ENCODE measurements at places on chromosomes 16 and 17.
A peak's percentile ranks its signal among the peaks of the same experiment; 100 is the strongest.

DNA sequence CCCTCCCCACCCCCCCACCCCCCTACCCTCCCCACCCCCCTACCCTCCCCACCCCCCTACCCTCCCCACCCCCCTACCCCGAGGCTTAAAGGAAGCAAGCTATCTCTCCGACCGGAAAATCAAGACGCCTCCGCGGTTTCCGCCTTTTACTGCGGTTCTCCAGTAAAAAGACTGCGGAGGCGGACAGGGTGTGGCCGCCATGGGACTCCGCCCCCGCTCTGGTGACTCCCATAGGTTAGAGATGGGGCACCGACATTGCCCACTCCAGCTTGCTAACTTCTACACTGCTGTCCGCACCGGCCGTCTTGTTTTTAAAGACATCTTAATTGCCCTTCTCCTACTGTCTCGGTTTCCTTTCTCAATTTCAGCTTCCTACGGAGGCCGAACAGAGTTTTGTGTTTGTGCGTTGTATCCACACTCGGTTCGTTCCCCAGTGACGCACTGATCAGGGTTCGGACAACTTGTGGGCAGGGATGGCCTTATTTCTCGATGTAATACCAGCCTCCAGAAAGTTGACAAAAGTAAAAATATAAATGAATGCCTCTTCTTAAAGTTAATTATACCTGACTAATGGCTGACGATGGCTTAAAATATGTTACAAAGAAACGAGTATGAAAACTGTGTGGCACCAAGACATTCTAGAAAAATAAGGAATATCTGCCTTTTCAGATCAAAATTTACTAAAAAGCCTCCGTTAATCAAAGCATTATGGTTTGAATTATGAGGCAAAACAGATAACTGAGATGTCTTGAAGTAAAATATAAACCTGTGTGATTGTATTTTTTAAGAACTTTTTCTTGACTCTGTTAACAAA lies 1.1 kb upstream of the ZNF200 start:
- DNase-seq = peak; percentile 52

GRCh38 chr17:50122945-50123344 lies 7.0 kb downstream of the SAMD14 start:
- DNase-seq = no peak

- DNase-seq = no peak
Measured at GRCh38 chr17:42392692-42393415, 4.6 kb upstream of the STAT3 start.

DNA sequence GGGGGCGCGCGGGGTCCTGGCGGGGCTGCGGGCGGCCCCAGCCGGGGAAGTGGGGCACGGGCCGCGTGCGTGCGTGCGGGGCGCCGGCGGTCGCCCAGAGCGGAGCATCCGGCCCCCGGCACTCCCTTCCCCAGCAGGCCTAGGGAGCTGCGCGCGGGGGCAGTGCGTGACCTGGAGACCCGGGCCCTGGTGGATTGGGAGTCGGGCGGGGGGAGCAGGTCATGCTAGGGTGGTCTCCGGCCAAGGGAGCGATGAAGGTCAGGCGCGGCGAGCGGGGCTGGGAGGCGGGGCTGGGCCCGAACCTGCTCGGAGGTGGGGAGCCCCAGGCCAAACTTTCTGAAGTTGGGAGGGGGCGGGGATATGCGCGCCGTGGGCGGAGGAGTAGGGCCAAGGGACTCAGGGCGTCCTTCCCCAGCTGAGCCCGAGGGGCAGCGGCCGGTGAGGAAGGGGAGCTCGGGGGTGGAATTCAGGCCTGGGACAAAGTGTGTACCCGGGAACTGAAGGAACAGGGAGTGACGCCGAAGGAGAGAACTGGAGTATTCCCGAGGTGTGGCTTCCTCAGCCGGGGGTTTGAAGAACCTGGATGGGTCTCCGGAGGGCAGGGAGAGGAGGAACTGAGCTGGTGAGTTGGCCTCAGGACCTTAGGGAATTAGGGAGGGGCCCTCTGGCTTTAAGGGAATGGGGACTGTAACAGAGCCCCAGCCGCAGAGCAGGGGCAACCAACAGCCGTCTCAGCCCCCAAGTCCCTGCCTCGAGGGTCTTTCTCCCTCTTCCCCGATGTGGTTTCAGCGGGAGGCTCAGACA lies 589 bp downstream of the XYLT2 start:
- no peak for DNase-seq

DNA sequence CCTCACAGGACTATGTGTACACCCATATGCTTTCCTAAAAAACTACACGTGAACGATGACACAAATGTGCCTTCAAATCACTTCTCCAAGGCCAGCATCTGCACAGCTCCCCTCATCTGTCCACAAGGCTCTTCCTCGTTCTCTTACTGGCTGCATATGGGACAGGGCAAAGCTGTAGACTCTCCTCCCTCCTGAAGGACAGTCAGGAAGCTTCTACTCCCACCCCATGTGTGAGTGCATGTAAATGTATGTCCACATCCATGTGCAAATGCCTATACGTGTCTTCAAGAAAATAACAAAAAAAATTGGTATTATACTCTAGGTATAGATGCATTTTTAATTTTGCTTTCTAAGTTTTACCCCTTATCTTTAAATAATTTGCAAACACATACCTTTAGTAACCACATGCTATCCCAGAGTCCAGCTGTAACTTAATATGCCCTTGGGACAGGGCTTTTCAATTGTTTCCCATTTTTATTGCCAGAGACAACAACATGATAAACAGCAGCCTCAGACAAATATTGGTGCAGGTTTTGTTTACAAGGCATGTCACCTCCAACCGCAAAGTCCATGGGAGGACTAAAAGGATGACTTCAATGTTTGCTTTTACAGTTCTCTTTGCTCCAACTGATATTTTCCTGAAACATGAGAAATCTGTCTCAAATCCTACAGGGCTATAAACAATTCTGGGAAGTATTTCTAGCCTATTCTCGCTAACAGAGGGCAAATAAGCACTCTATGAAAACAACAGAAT lies 31.6 kb upstream of the FAAP100 start:
- DNase-seq = no peak

DNA sequence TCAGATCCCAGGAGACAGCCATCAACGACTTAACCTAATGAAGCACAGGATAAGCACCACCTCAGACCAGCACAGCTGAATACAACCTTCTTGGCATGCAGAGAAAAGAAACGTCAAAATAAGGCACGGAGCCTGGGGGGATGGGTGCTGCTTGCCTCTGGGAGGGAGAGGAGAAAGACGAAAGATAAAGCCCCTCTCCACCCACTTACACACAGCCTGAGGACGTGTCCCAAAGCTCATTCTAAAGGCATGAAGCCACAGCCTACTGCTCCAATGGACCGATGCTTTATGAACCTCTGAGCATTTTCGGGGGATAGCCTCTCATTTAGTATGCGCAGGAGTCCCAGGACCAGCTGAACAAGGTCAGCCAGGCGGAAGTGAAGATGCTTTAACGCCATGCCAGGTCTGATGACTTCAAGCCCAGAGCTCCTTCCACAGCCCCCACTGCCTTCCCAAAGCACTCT lies 31.1 kb downstream of the ST3GAL2 start:
- no peak for DNase-seq

DNA sequence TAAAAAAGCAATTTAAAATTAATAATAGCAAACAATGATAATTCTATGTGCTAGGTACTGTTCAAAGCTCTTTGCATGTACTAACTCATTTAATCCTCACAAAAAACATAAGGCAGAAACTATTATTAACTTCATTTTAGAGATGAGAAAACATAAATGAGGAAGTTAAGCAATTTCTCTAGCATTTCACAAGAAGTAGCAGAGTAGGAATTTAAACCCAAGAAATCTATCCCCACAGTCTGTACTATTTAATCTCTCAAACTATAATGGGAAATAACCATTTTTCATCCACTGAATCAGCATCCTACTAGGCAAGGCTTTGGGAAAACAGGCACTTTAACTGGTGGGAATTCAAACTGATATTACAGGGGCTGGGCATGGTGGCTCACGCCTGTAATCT lies 42.2 kb upstream of the INTS2 start:
- DNase-seq = no peak

DNA sequence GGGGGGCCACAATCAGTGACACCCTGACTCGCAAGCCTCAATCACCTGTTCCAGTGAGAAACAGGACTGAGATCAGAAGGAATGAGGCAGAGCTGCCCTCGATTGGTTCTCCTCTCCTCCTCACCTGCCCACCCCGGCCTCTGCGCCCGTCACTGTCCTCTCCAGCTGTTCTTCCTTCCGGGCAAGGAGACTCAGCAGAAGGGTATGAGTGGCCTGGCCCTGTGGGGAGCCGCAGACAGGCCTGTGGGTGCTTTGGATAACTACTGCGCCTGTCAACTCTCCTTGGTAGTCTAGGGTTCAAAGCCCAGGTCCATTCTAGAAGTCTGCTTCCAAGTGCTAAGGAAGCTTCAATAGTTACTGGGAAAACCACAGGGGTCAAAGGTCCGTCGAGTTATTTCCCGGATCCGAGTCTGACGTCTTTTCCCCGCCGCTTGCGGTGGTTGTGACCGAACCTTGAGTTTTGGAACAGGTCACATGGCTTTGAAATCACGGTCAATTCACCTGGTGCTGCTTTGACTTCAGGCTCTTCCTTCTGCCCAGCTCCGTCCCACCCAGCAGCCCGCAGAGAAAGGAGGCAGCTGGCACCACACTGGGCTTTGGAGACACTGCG lies 8.3 kb downstream of the CARD14 start:
- DNase-seq = no peak

DNA sequence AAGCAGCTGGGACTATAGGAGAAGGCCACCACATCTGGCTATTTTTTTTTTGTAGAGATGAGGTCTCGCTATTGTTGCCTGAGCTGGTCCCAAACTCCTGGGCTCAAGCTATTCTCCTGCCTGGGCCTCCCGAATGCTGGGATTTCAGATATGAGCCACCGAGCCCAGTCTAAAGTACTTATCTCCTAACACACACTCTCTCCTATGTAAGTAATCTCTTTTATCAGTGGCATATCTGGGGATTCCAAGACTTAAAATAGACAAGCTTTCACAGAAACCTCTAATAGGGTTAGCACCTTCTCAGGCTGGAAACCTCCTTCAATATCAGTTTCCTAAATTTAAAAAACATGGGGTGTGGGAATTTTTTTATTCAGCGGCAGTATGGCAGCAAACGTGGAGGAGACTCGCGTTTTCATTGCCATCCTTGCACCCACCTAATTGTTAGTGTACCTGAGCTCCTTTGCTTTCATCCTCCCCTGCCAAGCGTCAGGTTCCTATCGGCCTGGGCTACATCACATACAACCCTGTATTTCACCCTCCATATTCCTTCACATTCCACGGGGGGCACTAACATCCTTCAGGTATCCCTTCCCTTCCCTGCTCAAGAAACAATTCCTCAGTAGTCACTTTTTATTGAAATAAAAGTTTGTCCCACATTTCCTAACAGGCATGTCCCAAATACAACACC lies 1.1 kb downstream of the EZH1 start:
- DNase-seq = no peak

- no peak for DNase-seq
Measured at GRCh38 chr17:17737961-17738894, 57.0 kb downstream of the RAI1 start.

DNA sequence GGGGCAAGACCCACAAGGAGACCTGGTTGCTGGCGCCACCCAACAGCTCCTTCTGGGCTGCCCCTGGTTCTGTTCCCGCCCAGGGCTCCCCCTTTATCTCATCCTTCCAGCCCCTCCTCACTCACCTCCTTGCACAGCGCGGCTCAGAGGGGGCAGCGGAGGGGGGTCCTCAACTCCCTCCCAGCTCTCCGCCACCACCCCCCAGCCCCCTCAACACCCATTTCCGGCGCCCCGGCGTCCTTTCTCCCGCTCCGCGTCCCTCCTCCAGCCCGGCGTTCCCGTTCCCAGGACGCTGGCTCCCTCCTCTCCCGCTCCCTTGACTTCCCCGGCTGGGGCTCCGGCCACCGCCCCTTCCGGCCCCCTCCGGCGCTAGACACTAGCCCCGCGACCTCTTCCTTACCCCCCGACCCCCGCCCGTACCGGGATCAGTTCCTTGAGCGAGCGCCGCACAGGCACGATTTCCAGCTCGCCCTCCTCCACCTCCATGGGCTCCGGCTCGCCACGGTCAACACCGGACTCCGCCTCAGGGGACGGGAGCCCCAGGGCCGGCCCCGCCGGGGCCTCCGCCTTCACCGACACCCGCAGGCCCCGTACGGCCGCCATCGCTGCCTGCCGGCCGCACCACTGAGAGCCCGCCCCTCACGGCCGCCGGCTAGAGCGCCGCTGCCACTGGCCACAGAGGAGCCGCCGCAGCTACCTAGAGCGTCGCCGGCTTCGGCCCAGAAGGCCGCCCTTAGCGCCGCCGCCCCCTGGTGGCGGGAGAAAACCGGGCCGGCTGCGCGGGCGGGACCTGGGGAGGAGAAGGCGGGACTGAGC lies at the start of gene NCBP3:
Gene NCBP3, minus strand, starts transcription at position 626 of the 816 bp plus-strand sequence. Its CDS starts 23 bp downstream, at position 603.
- peak; percentile 92 for DNase-seq

DNA sequence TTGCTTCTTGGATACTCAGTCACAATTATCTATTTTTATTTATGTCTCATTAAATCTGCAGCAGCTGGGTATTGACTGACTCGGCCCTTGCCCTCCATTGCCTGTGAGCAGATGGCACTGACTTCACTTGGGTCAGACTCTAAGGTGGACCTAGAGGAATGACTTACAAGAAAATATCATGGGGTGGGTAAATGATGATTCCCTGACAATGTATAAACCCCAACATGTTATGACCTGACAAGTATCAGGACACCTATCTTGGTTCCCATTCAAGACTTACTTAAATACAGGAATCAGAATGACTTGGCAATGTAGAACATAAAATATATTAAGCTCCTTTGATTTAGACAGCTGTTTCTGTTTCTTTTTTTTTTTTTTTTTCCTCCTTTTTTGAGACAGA lies 953.5 kb downstream of the CDH11 start:
- DNase-seq = no peak

- DNase-seq = no peak
Measured at GRCh38 chr17:5838661-5839300, 231.4 kb upstream of the WSCD1 start.

DNA sequence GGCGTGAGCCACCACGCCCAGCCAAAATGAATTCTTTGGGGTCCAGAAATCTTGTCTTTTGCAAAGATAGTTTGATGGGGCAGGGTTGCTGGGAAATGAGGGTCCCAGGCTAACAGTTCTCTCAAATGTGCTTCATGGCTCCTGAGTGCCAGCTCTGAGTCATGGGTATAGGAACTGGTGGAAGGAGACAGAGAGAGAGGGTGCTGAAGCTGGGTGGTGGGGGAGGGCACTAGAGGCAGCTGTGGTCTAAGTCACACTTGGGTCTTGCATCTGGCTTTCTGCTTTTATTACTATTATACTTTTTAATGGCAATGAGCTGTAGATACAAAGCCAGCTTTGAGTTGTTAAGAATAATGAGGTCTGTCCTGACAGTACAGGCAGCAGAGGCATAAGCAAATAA lies 54.6 kb downstream of the PRKCA start:
- no peak for DNase-seq

GRCh38 chr16:424033-424622 lies 1.3 kb upstream of the RAB11FIP3 start:
- no peak for DNase-seq

- DNase-seq = no peak
Measured at GRCh38 chr16:67871256-67871655, 1.6 kb upstream of the EDC4 start.

DNA sequence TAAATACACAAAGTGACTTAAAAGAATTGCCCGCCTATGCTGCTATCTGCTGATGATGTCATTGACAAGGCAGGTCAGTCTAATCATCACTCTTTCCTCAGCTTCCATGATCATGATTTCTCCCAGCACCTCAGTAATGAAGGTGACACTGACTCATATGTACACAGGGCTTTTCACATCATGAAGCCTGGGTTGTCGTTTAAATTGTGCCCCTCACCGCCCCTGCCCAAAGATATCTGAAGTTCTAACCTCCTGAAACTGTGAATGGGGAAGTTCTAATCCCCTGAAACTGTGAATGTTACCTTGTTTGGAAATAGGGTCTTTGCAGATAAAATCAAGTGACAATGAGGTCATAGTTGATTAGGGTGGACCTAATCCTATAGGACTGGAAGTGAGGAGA lies 17.4 kb upstream of the GPRC5C start:
- no peak for DNase-seq
